ENCODE measurements at places on chromosomes 16 and 17.

- no peak for DNase-seq
Measured at GRCh38 chr17:80413771-80414507, 1.0 kb upstream of the ENDOV start.

DNA sequence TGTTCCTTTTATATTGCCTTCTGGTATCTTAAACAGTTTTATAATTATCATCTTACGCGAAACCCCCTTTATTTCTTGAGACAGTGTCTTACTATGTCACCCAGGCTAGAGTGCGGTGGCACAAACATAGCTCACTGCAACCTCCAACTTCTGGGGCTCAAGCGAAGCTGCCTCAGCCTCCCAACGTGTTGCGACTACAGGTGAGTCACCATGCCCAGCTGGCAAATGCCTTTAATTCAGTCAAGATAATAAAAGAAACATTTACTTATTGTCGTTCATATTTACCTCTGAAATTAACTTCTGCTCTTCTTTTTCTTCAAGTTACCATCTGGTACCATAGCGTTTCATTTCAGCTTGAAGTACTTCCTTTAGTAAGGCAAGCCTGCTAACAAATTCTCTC is 43.9 kb downstream of the FBXL20 start:
- no peak for DNase-seq

DNA sequence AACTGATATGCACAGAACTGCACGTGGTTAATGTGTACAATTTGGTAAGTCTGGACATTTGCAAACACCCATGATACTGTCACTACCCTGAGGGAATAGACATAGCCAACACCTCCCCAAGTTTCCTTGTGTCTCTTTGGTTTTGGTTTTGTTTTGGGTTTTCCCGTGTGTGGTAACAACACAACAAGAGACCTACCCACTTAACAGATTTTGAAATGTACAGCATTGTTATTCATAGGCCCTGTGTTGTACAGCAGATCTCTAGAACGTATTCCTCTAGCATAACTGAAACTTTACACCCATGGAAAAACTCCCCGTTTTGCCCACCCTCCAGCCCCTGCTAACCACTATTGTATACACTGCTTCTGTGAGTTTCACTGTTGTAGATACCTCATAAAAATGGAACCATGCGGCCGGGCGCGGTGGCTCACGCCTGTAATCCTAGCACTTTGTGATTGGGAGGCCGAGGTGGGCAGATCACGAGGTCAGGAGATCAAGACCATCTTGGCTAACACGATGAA is 76.3 kb upstream of the TBC1D3K start:
- no peak for DNase-seq

- DNase-seq: no peak
Measured at GRCh38 chr16:8376858-8377257, 213.5 kb downstream of the TMEM114 start.

- DNase-seq: no peak
Measured at GRCh38 chr16:4103745-4104144, 12.5 kb downstream of the ADCY9 start.

DNA sequence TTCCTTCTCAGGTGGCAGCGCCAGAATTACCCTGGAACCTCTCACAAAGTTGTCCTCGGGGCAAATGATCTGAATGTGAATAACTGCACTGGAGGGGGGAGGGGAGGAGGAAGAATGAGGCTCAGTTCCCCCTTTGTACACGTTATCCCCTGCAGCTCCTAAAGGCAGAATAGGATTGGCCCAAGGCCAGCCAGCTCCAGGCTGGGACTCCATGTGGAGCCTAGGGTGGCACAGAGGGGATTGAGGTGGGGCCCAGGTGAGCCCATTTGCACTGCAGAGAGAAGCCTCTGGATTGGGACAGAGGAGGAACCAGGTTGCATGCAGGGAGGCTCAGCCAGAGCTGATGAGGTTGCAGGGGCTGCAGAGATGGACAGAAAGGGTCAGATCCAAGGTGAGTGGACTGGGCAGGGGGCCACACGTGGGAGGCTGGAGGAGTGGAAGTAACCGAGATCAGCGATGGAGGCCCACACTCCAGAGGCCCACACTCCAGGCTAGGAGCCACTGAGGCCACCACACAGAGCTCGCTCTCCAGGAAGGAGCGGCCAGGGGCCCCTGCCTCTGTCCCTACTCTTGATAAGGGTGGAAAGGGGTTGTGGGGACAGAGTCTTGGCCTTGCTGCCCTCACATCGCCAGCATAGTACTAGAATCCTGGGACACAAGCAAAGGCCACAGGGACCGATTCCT is 78.6 kb downstream of the RBFOX3 start:
- no peak for DNase-seq

DNA sequence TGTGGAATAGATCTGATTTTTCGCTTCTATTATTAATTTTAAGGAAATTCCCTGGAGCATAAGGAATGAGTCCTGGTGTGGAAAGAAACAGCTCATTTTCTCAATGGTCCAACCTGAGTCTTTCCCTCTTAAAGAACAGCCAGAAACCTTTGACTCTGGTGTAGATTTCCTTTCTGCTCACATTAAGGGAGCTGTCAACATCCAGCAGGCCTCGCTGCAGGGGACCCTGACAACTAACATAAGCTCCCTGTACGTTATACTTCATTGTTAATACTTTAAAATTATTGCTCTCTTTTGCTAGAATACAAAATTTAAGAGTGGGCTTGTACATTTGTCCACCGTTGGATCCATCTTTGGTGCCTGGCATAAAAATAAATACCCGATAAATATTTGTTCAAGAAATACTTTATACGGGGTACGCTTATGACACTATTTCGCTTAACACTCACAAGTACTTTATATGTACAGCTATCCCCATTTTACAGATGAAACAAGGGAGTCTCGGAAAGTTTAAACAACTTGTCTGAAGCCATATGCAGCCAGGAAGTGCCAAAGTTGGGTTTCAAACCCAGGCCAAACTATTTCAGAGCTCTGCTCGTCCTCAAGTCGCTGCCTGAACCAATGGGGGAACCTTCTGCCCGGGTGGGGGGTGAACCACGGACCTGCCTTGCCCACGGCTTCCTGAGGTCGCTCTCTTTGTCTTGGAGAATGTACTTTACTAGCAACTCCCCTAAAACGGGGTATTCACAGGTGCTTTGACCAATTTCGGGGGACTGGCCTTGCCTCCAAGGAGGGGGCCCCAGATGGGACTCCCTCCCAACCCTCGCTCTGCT is 611 bp downstream of the SMARCE1 start:
- peak; percentile 27 for DNase-seq

DNA sequence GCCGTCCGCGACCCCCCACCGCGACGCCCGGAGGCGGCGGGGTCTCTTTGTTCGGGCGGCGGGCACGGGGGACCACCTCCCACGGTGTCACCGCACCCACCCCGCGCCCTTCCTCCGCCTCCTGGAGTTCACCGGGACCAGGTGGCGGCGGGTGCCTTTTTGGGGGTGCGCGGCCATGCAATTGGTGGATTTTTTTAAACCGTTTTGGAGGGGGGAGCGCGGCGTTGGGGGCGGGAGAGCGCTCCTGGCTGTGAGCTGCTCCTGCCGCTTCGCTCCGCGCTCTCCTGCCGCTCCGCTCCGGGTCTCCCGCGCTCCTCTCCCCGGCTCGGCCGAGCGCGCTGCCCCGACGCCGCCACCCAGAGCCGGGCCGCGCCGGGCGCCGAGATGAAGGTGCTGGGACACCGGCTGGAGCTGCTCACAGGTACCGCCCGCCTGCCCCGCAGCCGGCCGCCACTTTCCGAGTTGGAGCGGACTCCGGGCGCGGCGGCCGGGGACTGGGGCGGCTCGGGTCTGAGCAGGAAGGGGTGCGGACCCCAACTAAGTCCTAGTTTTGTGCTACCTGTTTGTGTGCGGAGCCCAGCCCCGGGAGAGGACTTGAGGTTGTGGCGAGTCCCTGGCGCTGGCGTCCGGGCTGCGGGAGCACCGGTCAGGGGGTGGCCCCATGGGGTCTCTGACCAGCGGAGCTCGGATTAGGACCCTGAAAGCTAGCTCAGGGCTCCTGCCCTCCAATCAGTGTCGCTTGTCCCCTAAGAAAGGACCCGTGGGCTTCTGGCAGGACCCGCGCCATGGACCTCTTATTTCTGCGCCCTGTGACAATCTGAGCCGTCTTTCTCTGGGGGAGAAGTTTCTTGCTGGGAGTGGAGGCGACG is 35.7 kb upstream of the NDRG4 start:
- DNase-seq: no peak

DNA sequence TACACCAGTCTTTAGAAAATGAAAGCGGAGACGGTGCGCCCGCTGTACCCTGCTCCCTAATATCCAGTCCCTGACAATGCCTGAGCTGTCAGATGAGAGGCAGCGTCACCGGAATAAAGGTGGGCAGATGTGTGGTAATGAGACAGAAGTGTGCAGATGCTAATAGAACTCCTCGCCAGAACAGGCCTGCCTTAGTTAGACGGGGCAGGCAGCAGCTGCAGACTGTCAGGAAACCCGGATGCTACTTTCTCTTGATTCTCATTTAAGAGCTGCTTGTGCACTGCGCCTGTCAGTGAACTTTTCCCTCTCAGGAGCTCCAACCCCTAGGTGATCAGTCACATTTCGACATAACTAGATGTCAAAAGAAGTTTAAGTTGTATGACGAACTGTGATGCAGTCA is 221.8 kb upstream of the IRX3 start:
- no peak for DNase-seq

- no peak for DNase-seq
Measured at GRCh38 chr16:57315416-57315815, 30.9 kb upstream of the PLLP start.

DNA sequence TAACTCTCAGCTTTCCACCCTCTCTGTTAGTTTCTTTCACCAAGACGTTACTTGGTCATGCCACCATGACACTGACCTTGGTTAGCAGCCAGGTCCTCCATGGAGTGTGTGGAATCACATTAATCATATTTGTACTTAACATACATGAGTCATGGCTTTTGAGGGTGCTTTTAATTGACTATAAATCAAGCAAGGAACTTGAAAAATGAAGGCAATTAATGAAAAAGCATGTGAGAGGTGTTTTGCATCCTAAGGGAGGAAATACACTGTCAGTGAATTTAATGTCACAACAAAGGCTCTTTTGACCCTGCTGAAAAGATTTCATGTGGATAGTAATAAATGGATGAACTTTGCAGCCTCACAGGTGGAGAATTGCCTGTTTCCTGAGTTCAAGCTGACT is 240.7 kb downstream of the CDH13 start:
- DNase-seq: no peak

DNA sequence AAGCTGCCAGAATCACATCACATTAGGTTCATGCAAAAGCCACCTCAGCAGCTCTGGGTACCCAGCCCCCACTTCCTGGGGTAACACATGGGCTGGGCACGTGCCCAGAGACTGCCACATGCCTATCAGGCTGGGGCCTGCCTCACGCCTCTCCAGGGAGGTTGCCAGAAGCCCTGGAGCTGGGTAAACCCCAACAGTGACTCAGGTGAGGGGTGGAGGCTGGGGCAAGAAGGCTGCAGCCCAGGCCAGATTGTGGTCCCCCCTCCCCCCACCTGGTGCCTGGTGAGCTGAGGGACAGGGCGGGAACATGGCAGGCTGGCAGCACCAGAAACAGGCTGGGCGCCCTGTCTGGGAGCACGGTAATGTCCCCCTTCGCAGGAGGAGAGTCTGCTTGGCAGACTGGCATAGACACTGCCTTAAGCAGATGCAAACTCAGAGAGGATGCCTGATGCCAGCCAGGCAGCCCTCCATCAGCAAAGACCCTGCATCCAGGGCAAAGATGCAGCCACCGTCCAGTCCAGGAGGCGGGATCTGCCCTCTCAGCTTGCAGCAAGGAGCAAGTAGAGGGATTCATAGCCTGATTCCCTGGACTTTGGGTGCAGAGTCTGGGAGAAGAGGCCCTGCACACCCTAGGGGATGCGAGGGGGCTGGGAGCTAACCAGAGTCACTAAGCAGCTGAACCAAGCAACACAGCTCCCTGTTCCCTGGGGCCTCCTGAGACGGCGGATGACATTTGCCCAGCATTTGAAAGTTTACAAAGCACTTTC is 28.8 kb downstream of the NGFR start:
- DNase-seq: peak; percentile 11

GRCh38 chr16:85200471-85201278 is 88.4 kb upstream of the CIBAR2 start:
- DNase-seq: no peak

- DNase-seq: peak; percentile 70
Measured at GRCh38 chr17:37490022-37490587, 414 bp downstream of the DUSP14 start.

GRCh38 chr17:39231591-39232551 is 6.1 kb upstream of the STAC2 start:
- DNase-seq: peak; percentile 44

- DNase-seq: no peak
Measured at GRCh38 chr17:8015236-8015956, 13.0 kb downstream of the GUCY2D start.

- peak; percentile 42 for DNase-seq
Measured at GRCh38 chr17:35568561-35568960, 7.9 kb upstream of the SLFN14 start.

DNA sequence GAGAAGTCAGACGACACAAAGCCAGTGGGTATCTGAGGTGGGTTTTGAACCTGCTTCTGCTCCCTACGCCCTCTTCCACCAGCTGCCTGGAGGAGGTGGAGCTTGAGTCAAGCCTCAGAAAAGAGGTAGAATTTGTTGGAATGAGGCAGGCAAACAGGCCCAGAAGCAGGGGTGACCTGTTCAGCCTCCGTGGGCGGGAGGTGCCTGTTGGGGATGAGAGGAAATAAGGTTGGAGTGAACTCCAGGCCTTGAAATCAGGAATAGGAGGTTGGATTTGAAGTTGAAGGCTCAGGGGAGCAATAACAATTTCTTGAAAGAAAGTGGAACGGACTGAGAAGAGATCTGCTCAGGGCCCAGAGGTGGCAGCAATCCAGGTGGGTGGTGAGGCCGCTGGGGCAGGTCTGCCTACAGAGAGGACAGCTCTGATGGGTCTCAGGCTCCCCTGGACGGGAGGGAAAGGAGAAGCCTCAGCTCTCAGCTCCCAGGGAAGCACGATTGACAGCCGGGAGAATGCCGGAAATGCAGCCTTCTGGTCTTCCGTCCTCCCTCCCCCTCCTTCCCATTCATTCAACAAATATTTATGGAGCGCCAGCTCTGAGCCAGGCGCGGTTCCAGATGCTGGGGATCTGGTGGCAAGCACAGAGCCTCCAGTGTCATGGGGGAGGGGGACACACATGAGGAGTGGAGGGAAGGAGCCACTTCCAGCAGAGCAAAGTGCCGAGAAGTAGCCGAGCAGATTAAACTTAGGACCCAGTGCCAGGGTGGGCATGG is 61.9 kb upstream of the CIBAR2 start:
- no peak for DNase-seq

GRCh38 chr16:22372882-22373661 is 1.3 kb downstream of the CDR2 start:
- DNase-seq: no peak
